ENCODE measurements at places on chromosomes 11 and 22.

- no peak for DNase-seq
Observed at GRCh38 chr11:65636108-65637031, 1.5 kb upstream of the SIPA1 start.

- no peak for DNase-seq
Observed at GRCh38 chr22:22085702-22086500, 103.3 kb upstream of the TOP3B start.

DNA sequence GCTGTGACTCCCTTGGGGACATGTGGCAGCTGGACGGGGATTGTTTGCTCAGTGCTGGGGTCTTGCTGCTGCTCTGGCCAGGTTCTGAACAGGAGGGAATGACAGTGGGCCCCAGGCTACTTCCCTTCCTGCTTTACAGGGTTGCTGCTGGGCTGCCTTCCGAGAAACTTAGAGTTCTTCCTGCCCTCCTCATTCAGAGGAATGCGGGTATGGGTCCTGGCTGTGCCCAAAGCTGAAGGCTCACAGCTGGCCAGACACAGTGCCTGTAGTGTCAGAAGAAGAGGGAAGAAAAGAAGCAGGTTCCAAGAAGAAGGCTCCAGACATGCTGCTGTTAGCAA is 108.3 kb upstream of the PARVA start:
- no peak for DNase-seq

DNA sequence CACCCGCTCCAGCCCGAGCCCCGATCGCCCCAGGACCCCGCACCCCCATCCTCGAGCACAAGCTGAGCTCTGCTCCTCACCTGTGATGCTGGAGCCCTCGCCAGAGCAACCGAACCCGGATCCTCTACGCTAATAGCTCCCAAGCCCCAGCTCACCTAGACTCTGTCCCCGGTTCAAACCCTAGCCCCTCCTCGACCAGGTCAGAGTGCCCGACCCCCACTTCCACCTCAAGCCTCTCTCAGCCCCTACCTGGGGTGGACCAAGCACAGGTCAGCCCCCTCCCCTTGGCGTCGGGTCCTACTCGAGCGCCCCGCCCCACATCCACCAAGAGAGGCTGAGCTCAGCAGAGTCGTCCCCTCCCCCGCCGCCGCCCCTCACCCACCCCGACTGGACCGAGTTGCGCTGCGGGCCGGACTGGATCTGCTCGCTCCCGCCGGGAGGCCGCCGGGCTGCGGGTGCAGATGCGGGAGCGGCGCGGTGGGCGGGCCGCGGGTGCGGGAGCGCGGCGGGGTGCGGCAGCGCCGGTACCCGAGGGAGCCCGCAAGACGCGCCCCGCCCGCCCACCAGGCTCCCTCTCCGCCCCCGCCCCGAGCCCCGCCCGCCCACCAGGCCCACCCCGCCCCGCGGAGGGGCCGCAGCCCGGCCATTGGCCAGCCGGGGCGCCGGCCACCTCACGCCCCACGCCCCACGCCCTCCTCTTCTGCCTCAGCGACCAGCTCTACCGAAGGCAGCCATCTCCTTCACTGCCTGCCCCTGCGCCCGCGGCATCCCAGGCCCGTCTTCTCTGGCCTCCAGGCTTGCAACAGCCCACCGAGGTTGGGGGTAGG is 577 bp upstream of the DKK3 start:
- DNase-seq = no peak

GRCh38 chr22:33472462-33473344 is 414.5 kb upstream of the SYN3 start:
- DNase-seq = no peak

DNA sequence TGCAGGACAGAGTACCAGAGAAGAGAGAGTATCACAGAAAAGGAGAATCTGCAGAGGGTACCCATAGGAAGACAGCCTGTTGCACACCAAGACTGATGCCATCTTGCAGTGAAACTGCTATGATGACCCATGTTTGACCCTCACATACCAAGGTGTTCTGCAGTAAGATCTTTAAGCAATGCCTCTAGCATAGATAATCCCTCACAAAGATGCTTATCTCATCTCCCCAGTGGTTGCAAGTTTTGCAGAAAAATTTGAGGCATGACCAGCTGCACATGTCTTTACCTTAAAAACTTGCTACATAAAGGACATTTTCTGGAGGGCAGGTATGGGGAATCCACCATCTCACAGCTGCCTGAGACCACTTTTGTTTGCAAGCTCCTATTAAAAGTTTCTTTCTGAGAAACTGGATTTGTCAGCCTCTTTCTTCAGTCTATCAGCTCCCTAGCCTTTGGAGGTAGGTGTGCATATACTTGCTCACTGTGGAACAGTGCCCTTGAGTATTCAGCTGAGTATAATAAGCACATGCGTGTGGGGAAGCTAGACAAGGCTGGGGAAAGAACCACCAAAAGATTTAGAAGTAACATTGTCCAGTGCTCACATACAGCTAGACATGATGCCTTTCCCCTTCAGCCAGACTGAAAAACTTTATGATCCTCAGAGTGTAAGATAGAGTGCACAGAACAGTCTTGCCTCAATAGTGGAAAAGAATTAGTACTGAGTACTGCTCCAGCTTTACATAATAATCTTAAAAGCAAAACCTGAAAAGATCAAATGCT is 100.3 kb upstream of the TEAD1 start:
- no peak for DNase-seq

DNA sequence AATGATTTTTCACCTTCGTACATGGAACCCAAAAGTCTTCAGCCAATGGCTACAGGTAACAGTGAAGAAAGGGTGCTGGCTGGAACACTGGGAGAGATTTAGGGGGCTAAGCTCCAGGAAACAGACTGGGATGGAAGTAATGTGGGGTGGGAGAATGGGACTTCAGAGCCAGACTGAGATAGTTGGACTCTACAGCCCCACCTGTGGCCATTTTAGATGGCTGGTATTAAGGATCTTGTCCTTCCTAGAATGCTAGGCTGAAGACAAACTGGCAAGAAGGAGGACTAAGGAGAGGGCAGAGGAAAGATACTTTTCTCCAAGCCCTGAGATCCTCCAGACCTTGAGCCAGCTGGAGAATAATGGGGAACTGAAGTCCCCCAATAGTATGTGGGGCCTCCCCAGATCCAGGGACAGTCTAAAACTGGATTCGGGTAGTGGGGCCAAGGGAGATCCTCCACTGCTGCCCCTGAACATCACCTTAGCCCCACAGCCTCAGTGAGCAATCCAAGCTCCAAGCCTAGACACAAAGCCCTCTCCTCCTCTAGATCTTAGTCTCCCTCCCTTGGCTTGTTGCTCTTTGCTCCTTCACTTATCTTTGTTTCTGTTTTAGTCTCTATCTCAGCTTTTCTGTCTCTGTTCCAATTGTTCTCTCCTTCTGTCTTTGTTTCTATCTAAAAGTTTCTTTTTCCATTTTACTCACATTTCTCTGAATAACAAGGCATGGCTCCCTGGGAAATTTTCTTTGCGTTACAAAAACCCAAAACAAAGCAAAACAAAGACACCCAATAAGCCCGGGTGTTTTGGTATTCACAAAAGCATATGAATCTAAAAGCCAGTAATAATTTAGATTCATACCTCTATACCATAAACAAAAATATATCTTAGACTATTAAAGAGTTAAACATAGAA is 16.2 kb upstream of the RRAS2 start:
- DNase-seq = no peak
